Right renal pelvis (tissue), 4 donors: ENCODE measurements at places on chromosomes 12 and 14. TPM values are rescaled to one million over a fixed set of nuclear protein-coding genes. Genes with fewer than 3 reads are reported as not detected.

DNA sequence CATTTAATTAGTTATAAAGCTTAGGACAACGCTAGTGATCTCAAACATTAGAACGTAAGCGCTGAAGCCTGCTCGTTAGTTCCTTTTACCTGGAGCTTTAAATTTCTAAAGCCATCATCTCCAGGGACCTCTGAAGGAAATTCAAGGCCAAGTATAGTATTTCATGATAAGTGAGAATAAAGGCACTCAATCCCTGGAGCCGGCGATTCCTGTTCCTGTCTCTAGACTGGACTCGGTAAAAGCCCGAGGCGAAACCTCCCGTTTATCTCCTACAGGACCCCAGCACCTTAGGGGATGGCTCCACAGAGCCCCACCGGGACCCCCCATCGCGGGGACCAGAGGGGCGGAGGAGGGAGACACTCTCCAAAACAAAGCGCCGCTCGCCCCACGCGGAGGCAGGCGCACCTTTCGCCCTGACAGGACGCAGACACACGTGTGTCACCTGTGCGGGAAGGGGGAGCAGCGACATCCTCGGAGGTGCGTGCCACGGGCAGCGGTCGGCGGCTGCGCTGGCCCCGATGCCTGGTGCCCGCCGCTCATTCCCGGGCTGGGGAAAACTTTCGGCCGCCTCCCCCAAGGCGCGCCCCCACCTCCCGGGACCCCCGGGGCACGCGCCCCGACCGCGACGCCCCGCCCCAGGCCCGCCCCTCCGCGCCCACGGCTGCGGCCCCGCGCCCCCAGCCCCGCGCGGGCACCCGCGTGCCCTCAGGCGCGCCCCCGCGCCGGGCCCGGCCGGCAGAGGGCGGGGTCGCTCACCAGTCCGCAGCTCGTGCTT lies 678 bp downstream of the RPS6KA5 start:
- peak; percentile 26 for DNase-seq

DNA sequence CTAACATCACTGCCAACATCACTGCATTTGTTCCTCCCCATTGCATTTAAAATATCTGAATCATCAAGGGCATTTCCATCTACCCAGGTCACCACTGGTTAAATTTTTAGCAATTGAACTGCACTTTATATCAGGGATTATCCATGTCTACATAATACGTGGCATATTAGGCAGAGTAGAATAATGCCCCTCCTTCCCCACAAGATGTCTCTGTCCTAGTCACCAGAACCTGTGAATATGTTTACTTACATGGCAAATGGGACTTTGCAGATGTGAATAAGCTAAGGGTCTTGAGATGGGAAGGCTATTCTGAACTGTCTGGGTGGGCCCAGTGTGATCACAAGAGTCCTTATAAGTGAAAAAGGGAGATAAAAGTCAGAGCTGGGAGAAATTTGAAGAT lies 181.7 kb upstream of the ARID2 start:
- DNase-seq: no peak

- DNase-seq: no peak
These were observed 14.2 kb upstream of the HELB start for GRCh38 chr12:66288121-66288520.

GRCh38 chr12:6262623-6263022 lies 47.9 kb upstream of the PLEKHG6 start:
- DNase-seq: no peak

GRCh38 chr14:63045234-63045611 lies at the start of gene KCNH5:
Gene KCNH5 (minus strand): TSS chr14:63045458. CDS start chr14:63045186, 272 bp downstream.
- peak; percentile 26 for DNase-seq

DNA sequence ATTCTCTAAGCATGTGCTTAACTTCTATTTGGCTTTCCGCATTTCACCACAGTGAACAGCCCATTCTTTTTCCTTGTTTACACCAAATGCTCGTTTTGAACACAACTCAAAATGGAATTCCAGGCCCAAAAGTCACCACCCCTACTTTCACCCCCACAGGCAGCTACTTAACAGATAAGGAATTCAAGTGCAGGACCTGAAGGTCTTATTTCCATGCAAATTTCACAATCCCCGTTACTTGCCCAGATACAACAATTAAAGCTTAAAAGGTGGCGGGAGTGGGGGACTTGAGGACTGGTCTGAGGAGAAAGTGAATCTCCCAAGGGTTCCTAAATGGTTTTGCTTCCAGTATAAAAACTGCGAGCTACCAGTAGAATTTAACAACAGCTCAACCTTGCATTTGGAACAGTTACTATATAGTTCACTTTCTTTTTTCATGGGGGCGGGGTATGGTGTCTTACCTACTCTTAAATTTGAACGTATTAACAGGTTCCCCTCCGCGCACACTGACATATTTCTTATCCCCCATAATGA lies 3.7 kb downstream of the USP44 start:
- no peak for DNase-seq

- no peak for DNase-seq
These were observed 9.1 kb downstream of the GSG1 start for GRCh38 chr12:13094367-13094766.

GRCh38 chr12:112496496-112496895 lies 77.7 kb downstream of the PTPN11 start:
- DNase-seq: no peak

DNA sequence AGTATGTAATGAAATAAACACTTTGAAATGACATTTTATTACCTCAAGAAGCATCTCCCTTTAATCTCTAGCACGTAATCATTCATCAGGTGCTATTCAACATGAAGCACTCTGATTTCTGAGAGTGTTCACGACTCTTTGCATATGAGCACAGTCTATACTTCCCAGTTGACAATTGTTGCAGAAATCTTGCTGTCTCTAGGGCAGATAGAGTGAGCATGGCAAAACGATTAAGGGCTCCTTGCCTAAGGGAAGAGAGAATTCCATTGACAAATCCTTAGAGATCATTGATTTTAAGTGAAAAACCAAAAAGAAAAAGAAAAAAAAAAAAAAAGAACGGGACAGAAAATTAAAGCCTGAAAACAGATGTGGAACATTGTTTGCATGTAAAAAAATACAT lies 107.6 kb downstream of the C12orf50 start:
- no peak for DNase-seq

DNA sequence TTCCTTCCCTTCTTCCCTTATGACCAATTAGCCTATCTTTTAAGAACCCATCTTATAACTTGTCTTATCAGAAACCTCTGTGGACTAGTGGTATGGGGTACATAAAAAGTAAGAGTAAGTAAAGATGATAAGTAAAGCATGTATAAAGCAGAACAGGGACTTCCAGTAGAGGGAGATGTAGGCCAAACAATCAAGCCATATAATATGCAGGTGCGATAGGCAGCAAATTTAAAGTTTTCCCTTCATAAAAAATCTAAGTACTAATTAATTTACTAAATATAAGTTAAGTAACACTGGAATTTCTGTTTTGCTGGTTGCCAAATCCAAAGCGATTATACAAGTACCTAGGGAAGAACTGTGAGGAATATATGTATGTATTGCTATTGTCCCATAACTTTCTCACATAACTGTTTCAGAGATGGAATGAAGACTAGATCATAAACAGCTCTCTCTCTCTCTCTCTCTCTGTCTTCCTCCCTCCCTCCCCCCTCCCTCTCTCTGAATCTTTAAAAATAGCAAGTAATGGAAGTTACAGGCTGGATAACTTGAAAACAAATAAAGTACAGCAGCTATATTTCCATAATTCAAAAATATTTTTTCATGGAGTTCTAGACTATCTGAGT lies 25.7 kb downstream of the METTL25 start:
- no peak for DNase-seq

GRCh38 chr12:8031872-8032241 lies 659 bp upstream of the FOXJ2 start:
- no peak for DNase-seq

GRCh38 chr14:64185184-64185583 lies 109.0 kb downstream of the ESR2 start:
- no peak for DNase-seq

SERPINA6 gene
- 10.4 TPM for polyA plus RNA-seq

VSIG10 gene
- polyA plus RNA-seq: 25.1 TPM

LYSET gene
- polyA plus RNA-seq: 39.3 TPM
